ENCODE measurements at places on chromosomes 5 and 9. TPM values are rescaled to one million over a fixed set of nuclear protein-coding genes. Genes with fewer than 3 reads are reported as not detected.

The SPRY4 gene
- 0.86 TPM for total RNA-seq

The C5orf63 gene
- total RNA-seq = 7.1 TPM

The OCLN gene
- 1.4 TPM for total RNA-seq

The RETREG1 gene
- total RNA-seq = 15.1 TPM

The CDKN2A gene
- 19.4 TPM for total RNA-seq

The PCDHGA9 gene
- not detected for total RNA-seq

The FNIP1 gene
- 27.8 TPM for total RNA-seq

The CNTFR gene
- not detected for total RNA-seq

The NIPAL4 gene
- 0.05 TPM for total RNA-seq

The SEMA4D gene
- total RNA-seq = 339 TPM

The UGT3A2 gene
- total RNA-seq = 0.18 TPM

The TRIO gene
- total RNA-seq = 8.1 TPM

The SREK1IP1 gene
- 30.0 TPM for total RNA-seq

The STX17 gene
- total RNA-seq = 37.3 TPM

DNA sequence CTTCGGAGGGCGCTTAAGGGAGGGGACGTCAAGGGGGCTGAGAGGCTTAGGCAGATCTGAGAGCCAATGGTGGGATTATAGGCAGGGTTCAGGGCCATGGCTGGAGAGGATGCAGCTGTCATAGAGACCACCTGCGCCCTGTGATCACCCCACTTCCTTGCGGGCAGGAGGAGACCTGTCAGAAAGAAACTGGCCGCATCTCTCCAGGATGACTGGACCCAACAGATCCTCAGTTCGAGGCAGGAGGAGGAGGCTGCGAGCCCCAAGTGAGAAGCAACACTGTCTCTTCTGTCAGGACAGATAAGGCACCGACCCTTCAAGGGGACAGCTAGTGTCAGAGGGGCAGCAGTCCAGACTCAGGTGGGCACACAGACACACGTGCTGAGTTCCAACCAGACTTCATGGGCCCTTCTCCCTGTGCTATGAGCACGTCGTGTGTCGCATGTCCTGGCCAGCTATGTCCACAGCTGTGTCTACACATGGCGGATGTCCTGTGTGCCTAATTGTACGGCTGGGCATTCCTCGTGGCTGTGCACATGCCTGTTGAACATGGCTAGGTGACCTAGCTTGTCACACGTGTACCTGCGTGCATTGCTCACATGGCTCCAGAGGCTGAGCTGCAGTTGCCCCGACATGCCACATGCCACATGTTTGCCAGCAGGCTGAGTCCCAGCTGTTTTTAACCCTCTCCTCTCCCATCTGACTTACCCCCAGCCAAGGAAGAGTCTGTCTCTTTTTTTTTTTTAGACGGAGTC is 583 bp upstream of the AQP3 start:
- DNase-seq = peak; percentile 27

GRCh38 chr9:114899461-114899860 is 30.9 kb downstream of the TNFSF8 start:
- DNase-seq = no peak

GRCh38 chr9:935348-935965 is 41.0 kb upstream of the DMRT3 start:
- no peak for DNase-seq

GRCh38 chr5:55700745-55701144 is 11.4 kb downstream of the SLC38A9 start:
- no peak for DNase-seq

DNA sequence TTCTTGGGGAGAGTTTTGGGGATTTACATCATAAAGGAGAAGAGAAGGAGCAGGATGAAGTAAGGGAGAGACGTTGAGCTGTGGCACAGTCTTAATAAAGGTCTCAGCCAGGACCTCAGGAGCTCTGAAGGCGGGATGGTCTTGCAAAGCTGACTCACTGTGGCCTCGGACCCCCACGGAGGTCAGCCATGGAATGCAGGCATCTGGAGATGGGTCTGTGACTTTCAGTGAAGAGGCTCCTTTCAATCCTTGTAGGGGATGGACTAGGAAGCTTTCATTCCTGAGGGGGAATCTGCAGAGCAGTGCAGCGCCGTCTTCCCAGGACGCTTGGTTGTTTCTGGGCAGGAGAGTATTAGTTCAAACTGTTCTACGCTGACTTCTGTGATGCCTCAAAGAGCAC is 65.7 kb upstream of the BASP1 start:
- no peak for DNase-seq

DNA sequence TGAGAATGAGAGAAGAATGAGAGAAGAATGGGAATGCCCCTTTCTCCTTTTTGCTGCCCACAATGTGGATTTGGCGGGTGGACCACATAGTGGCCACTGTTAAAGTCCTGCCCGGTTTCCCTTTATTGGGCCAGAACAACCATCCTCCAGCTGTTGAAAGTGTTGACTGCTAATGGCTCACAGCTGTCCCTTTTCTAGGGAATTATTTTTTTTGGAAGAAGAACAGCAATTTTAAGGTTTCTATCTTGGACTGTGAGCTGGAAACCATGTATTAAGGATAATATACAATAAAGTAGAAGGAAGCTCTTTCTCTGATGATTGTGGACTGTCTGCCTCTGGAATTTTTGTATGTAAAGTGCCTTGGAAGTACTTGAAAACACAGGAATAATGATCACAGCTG is 185.9 kb downstream of the DMRT2 start:
- DNase-seq = no peak

DNA sequence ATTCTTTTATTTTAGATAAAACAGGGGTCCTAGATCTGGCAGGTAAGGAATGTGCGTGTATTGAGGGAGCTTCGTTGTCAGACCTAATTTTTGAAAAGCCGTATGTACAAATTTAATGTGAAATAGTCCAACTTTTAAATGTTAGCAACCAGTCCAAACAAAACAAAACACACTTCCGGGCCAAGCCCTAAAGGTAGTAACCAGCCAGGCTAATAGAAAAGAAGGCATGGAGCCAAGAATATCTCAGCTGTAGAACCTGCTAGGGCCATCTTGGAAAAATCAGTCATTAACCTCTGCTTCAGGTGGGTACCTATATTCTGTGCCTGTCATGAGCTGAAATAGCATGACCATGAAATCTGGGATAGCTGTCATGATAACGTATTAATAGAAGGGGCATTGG is 71.0 kb downstream of the SMARCA2 start:
- DNase-seq = no peak

DNA sequence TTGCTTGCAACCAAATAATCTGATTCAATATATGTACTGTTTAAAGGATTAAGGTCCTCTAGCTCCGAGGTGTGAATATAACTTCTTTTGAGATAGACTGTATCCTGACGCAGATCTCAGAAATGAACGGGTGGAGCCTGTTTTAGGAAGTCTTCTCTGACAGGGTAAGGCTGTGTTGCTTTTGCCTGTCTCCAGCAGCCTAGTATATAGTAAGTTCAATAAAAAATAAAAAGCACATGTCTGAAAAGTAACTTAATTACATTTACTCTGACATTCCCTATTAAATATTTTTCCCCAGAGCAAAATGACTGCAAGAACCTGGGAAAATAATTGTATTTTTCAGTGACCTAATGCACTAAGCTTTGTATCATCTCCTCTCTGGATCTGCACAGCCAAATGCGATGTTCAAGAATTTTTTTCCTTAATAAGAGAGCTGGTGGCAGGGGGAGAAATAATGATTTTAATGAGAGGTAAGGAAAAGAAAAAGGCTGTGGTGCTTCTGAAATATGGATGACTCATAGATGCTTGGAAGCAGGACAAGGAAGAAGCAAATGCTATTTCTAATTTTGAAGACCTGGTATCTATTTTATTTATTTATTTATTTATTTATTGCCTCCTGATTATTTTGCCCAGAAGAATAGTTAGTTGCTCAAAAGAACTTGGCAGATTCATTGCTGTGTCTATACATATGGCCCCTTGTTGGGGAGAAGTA is 7.3 kb downstream of the PPP3R2 start:
- DNase-seq = no peak

GRCh38 chr5:103772248-103772647 is 209.7 kb upstream of the NUDT12 start:
- DNase-seq = no peak

DNA sequence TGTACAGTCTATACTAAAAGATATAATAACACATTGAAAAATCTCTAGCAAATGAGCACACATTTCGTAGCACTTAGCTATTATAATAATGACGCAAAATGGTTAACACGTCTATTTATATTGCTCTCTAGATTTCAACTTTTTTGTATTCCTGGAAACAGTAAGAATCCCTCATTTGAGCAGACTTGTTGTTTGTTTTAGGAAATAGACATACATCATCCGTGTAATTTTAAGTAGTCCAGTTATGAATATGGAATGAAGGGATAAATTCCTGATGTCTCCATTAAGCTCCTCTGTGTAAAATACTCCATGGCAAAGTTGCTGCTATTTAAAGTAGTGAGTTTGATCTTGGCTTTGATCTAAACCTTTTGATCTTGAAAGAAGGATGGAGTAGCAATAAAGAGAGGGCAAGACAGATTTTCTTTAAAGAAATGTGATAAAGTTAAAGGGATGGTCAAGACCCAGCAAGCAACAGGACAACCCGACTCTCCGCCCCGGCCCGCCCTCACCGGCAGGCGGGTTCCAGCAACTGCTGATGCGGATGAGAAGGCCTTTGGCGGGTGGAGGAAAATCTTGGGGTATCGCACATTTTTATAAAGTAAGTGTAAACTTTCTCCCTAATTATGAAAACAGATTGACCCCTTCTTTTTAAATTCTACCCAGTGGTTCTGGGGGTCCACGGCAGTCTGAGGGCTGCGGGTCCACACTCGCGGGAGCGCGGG is 277.4 kb downstream of the AOPEP start:
- peak; percentile 39 for DNase-seq

GRCh38 chr9:109755040-109755439 is 25.0 kb upstream of the PALM2AKAP2 start:
- DNase-seq = no peak

DNA sequence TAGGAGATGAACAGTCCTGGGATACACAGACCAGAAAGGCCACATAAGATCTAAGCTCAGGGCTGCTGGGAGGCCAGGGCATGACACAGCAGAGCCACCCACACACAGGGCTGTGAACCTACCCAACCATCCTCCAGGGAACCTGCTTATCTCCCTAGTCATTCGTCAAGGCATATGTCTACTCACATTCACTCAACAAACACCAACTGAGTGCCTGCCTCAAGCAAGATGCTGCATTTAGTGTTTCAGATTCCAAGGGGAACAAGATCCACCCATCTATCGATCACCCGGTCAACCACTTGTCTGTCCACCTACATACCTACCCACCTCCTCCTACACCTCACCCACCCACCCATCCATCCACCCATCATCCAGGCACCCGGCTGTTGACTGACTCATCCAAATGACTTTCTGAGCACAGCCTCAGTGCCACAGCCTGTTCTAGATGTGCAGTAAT is 1.9 kb downstream of the DPM2 start:
- no peak for DNase-seq

- DNase-seq = no peak
Observed at GRCh38 chr5:65356274-65356673, 125.4 kb downstream of the ADAMTS6 start.

DNA sequence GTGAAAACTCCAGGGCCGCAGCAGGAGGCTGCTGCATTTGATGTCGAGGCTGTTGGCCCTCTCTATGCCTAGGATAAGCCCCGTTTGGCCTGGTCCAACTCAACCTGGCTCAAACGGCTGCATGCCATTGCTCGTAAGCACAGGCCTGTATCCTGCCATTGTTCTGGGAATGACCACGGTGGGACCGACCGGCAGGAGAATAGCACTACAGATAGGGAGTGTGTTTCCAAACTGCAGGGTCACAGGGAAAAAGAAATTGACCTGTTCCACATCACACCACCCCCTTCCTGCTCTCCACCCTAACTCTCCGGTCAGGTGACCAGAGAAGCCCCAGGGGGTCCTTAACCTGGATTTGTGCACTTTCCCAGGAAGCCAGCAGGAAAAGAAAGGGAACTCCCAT is 278.7 kb upstream of the KLF4 start:
- no peak for DNase-seq

DNA sequence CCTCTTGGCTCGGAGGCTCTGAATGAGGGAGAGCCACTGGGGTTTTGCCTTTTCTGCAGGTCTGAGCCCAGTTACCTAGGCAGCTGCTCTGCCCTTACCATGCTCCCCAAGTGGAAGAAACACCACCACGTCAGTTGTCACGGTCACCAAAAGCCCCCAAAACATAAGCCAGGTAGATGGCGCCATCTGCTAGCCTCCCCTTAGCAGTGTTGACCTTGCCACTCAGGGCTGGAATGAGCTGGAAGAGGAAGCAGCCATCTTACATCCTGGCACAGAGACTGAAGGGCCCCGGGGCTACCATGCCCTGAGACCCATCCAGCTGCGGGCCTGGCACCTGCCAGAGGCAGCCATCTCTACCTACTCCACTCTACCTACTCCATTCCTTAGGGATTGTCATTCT is 7.4 kb downstream of the ZER1 start:
- no peak for DNase-seq

GRCh38 chr5:13976867-13977830 is 32.7 kb upstream of the DNAH5 start:
- no peak for DNase-seq

DNA sequence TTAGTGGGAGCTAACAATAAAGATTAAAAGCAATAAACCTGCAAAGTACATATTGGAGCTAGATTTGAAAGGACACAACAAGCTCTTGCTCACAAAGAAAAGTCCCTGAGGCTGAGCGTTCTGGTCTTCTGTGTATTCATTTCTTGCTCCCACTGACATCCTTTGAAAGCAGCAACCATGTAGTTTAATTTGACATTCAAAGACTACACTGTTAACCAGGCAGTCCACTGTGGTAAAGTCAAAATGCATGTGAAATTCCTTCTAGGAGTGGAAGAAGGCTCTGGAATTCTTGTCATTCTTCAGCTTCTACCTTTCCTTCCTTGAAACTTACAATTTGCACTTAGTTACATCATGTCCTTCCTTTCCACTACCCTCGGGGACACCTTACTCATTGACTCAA is 480.7 kb downstream of the CSNK1G3 start:
- DNase-seq = no peak

- DNase-seq = no peak
Observed at GRCh38 chr9:135004772-135005171, 82.7 kb upstream of the OLFM1 start.

- no peak for DNase-seq
Observed at GRCh38 chr5:31407921-31408693, 123.8 kb downstream of the DROSHA start.

GRCh38 chr5:150804388-150804787 is 25.8 kb downstream of the SMIM3 start:
- DNase-seq = no peak
